ENCODE measurements at places on chromosomes 5 and 9.

DNA sequence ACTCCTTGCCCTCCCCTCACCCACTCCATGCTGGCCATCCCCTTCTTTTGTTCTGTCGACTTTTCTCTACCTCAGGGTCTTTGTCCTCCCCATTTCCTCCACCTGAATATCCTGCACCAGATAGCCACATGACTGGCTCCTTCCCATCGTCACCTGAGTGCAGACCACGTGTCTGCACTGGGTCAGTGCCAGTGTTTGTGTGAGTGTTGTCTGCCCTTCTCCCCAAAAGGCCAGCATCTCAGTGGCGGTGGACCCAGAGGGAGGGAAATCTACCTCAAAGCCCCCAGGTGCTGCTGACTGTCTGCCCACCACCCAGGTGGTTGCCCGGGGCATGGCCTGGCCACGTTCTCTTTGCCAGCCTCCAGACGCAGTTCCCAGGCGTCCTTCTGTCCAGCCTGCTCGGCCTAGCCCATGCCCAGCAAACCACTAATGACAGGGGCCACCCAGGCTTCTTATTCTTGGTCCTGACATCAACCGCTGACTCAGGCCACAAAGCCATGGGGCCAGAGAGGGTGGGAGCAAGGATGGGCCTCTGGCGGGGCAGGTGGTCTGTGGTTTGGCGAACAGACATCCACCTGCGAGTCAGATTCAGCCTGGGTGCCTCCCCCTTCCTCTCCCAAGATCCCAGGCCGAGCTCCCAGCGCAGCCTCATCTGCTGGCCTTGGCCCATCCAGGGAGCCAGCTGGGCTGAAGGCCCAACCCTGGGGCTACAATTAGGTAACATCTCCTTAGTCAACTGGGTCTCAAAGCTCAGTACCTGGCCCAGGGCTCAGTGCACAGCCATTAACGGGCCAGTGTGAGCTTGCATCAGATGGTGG, 5.5 kb upstream of the NINJ1 start:
- no peak for DNase-seq

- DNase-seq, result no peak
Observed at GRCh38 chr9:34995670-34996060, 6.1 kb downstream of the DNAJB5 start.

DNA sequence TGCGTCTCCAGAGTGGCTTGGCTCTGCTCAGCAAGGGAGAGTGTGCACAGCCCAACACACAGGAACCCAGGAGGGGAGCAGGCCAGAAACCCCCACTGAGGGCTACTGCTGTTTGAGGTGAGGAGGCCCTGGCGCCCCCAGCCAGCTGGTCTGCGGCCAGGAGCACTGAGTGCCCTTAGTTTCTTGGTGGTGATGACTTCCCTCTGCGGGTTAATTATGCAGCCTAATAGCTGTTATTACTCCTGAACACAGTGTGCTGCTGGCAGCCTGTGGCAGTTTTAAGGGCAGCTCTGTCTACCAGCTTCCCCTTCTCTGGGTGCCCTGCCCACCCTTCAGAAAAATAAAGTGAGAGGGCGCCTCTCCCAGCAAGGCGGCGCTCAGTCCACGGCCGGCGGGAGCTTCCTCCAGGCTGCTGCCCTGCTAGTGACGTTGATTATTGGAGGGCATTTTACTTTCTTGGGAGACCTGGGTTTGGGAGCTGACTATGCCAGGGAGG, 19.2 kb downstream of the GADD45G start:
- DNase-seq, result no peak

DNA sequence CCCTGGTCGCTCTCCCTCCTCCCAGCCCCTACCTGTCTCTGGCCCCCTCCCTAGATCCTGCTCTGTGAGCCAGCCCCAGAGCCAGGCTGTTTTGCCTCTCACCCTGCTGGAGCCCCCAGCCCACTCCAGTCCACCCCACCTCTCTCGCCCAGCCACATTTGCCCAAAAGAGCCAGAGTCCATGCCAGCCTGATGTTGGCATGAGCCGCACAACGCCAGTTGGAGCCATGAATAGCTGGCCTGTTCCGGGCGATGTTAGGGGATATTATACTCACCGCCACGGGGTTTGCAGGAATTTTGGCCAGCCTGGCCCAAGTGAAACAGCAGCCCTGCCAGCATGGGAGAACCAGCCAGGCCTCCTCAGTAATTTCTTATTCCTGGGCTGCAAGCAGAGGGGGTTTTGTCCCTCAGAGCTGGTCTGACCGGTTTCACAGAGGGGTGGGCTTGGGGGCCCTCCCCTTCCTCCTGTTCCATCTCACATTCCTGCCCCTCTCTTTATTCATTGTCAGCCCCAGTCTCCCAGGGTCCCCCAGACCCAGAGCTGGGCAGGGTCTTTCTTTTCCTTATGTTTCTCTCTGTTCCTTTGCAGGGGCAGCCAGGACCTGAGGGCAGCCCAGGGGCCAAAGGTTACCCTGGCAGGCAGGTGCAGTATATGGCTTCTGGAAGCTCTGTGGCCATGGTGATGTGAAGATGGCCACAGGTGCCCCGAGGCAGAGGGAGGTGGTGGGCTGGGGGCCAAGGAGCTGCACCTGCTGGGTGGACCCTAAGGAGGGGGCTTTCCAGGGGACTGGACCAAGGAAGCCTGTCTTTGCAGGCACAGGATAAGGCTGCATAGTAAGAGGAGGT, 50.1 kb downstream of the COL27A1 start:
- no peak for DNase-seq

DNA sequence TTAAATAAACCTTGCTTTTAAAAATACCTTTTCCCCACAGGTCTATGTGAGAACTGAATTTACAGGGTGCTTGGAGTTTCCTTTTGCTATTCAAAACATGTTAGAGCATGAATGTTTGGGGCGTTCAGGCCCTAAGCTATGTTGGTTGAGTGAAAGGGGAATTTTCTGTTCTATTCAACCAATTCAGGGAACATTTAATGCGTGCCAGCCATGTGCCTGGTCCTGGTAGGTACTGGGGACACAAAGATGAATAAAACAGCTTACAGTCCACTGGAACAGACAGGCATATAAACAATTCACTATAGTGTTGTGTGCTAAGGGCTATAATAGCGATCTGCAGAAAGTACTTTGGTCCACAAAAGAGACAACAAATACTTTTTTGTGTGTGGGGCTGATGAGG, 108.5 kb downstream of the ZSWIM6 start:
- no peak for DNase-seq

GRCh38 chr9:93678199-93679019, 102.0 kb downstream of the PHF2 start:
- no peak for DNase-seq

DNA sequence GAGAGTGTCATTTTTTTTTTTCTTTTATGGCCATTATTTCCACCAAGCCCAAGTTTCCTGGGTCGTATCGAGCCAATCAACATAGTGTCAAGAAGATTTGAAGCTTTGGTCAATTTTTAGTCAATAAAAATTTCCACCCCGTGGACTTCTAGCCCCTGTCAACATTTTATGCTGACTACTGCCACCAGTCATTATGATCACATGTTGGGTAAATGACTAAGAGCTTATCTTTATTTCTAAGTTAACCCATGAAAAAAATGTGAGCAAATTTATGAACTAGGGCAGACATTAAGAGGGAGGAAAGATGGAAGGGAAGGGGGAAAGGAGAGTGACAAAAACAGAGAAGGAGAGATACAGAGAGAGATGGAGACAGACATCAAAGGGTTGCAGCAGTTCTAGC, 143.5 kb upstream of the ALDH1B1 start:
- no peak for DNase-seq

DNA sequence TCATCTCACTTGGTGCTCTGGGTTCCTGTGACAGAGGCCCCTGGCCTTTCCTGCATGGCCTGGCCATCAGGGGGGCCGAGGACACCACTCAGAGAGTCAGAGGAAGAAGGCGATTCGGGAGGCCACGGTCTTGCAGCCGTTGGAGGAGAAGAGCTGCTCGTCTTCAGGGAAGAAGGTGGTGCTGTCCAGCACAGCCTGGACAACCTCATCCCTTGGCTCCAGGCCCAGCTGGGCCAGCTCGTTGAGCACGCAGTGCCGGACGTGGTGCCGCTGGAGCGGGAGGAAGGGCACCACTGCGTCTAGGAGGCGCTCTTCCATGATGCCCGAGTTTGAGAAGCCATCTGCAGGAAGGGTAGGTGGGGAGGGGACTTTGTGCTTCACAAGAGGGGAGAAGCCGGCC, 3.2 kb downstream of the TOR2A start:
- no peak for DNase-seq

GRCh38 chr9:35797311-35798109, 6.1 kb downstream of the NPR2 start:
- no peak for DNase-seq

DNA sequence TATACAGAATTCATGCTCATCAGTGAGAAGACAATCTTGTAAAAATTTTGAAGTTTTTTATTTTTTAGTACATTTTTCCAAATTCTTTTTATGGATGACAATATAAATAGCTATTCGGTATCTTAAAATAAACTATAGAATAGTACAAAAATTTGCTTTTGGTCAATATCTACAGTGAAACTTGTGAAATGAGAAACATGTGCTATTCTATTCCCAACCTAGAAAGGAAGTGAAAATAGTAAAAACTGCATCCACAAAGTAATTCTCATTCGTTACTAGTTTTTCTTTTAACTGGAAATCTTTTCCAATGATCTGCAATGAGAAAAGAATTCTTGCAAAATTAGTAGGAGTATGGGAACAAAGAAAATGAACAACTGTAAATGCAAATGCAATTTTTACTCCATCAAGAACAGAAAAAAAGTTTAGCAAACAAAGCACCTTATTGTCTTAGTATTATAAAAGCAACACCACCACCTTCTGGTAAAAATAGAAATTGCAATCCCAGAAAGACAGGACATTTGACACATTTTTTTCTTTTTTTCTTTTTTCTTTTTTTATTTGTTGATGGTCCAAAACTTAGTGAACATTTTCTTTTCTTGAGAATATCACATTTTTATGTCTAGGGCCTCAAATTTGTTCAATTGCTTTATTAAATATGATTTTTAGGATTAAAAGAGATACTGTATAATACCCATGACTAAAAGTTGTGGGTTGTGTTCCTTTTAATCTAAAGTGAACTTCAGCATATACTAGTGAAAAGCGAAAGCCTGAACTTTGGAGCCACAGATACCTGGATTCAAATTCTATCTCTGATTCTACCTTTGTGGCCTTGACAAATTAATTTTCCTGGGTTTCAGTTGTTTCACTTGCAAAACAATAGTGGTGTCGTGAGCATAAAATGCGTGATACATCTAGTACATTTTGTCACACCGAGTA, 72.3 kb downstream of the SLCO4C1 start:
- DNase-seq, result peak; percentile 48

DNA sequence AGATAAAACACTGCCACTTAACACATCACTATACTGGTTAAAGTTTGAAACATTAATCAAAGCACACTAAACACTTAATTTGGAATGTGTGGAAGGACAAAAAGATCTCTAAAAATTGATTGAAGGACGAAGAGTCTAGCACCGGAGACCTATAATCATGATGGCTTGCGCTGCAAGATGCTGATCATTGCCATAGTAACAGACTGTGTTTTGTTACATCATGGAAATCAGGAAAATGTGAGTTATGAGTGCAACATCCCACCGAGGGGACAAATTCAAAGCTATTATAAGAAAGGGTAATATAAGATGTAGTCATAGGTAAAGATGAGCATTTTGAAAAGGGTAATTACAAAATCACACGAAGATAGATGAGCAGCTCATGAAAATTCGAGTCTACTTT, 278.8 kb upstream of the CTNND2 start:
- no peak for DNase-seq

DNA sequence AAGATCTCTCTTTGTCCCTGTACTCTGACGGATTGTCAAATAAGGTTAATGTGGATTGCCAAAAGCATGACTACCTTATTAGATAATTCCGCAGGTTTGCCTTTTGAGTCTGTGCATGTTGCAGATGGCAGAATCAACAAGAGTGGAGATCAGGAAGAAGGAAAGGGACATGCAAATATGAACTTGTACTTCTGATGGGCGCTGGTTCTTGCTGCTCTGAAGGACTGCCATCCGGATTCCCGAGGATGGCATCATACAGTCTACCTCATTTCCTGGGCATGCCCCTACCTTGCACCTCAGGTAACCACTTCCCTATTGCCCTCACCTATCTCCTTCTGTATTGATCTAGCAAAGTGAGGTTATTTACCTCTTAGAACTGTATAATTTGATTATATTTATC, 504.2 kb downstream of the ACTL7B start:
- no peak for DNase-seq

DNA sequence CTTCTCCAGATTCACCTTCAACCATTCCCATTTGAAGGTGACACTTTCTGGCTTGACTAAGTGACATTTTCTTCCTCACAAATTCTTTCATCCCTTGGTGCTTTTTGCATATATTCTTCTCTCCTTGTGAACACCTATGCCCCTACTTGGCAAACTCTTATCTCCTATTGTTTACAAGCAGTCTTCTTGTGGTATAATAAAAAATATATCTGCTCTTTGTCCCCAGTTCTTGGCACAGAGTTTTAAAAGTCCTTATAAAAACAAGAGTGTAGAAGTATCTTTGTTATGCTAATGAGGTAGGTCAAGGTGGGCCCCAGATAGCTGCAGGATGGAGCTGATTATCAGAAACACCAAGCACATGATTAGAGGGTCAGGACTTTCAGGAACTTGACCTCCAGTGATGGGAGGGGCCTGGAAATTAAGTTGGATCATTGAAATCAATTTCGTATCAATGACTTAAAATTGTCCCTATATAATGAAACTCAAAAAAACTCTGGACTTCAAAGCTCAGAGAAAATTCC, 38.0 kb downstream of the TMEM161B start:
- no peak for DNase-seq

GRCh38 chr5:170075696-170076095, 30.0 kb upstream of the FOXI1 start:
- no peak for DNase-seq
